Amygdala (tissue), 56 donors: ENCODE measurements at places on chromosomes 4 and X.

- peak; percentile 78 for DNase-seq
Measured at GRCh38 chrX:131741103-131741581, 197.3 kb downstream of the OR13H1 start.

- DNase-seq, result no peak
Measured at GRCh38 chrX:69120476-69120875, 44.8 kb downstream of the PJA1 start.

DNA sequence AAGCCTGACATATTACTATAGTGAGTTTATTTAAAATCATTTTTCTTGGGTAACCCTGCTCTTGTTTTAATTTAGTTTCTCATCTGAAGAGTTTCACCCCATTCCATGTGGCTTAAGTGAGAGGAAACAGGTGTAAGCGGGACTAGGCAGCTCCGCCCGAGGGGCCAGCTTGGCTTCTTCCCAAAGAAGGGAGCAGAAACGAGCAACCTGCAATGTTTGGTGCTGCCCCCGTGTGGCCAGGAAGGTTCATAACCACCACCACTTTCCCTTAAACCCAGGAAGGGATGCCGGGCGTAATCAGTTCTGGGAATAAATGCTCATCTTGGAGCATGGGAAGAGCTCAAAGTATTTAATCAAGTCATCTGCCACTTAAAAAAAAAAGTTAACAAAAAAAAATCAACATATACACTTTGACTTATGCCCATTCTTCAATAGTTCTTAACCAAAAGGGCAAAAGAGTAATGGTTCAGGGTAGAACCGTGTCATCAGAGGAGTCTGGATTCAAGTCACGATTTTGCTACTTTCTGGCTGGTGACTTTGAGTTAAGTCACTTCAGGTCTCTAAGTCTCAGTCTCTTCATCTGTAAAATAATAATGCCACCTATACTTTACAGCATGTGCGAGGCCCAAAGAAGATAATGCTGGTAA is 147.9 kb downstream of the NSUN7 start:
- peak; percentile 31 for DNase-seq

DNA sequence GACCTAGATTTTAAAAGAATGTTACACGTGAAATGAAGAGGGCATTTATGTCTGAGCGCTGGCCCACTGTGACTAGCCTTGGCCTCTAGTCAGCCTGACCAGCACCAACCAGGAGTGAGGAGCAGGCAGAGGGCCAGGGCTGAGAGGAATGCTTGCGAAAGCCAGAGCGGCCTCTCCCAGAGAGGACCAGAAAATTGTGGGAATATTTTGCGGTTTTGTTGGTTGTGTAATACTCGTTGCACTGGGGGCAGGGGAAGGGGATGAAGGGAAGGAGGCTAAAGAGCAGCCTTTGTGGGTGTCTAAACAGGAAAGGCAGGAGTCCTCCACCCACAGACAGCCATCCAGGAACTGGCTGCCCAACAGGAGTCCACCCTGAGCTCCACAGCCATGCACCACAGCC is 3.8 kb downstream of the GABRE start:
- DNase-seq, result no peak

DNA sequence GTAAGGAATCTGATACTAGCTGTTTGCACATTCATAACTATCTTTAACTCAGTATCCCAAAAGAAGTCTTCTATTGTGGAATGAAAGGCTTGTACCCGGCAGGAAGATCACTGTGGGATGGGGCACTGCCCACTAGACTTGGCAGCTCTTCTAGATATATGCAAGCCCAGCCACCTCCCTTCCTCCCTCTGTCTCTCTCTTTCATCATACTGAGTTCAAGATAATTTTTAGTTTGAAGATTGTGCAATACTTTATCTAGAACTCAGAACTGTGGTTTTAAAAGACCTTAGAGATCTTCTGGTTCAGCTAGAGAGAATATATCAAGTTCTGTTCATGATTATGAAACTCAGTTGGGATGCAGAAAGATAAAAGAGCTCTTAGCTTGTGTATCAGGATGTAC is 22.5 kb upstream of the GPR34 start:
- DNase-seq, result no peak

DNA sequence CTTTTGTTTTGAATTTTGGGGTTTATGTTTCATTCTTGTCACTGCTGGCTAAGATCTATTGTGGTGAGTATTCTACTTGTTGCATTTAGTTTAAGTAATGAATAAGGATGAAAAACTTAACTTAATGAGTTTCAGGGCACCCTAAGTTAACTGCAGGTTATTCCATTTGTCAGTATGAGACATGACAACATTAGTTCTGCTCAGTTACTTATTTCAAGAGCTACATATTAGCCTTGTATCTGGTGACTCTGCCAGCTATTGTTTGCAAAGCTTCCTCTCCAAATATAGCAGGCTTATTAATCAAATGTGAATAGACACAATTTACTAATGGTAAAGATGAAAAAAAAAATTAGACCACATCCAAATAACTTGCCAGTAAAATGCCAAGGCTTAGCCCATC is 567.1 kb downstream of the IL15 start:
- no peak for DNase-seq

GRCh38 chrX:45524296-45524695 is 323.6 kb upstream of the DIPK2B start:
- no peak for DNase-seq

- DNase-seq, result no peak
Measured at GRCh38 chr4:81913427-81913879, 441.7 kb upstream of the RASGEF1B start.

- DNase-seq, result no peak
Measured at GRCh38 chrX:42930951-42931350, 153.0 kb upstream of the PPP1R2C start.

DNA sequence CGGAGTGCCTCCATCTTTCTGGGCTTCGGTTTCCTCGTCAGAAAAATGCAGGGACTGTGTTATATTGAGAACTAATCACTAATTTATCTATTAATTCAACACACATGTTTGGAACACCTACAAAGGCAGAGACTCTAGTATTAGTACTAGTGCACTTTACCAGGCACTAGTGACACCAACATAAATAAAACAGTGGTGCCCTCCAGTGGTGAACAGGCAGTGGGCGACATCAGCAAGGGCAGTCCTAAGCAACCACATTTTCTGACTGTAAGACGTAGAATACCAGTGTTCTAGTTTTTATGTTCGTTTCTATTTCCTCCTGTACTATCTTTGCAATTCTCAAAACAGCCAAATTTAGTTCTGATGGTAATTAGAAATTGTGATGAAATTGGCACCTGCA is 69.1 kb upstream of the UCP1 start:
- DNase-seq, result no peak

DNA sequence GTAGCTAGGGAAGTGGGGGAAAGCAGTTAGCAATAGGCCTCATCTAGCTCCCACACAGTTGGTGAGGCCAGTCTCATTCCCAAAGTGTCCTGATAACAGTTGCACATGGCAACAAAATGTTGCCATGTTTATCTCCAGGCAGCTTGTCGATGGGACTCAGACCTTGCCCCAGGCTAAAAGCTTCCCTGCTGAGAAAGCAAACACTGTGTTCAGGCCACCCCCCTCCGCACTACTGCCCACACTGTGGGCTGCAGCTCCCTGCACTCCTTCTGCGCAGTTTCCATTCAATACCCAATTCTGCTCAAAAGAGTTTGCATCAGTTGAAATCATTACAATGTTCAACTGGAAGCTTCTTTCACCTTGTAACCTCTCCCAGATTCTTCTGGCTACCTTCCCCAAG is 287.8 kb upstream of the GK2 start:
- DNase-seq, result no peak

DNA sequence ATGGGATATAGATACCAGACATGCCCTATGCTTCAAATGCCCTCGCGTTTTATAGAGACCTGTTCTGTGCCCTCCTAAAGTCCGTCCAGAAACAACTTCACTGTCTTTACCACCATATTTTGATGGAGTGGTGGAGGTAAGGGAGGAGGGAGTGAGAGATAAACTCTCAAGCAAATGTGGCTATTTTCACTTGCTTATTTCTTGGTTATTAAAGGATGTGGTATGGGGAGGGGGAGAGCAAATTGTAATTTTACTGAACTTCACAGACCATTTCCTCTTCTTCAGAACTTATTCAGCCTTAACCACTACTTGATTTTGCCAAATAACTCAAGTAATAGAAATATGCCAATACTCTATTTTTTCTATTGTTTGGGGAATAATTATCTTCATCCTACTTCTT is 31.5 kb downstream of the GPR174 start:
- no peak for DNase-seq

- DNase-seq, result no peak
Measured at GRCh38 chr4:8279321-8280157, 10.0 kb downstream of the HTRA3 start.
